AG10803 (cell line): ENCODE measurements at places on chromosomes 13 and 19.

DNA sequence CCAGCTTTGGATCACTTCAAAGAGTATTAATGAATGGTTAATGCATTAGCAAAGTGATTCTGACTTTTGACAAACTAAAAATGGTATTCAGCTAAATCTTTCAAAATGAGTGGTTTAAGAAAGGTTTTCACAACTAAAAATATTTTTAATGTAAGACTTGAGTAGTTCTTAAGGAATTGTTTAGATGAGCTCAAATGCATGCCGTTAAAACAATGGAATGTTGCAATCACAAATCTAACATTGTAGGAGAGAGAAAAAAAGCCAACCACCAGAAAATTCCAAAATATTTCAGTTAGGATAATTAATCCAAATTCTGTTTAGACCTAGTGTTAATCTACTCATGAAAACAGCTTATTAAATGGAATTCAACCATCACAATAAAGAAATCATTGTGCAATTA lies 1044.8 kb upstream of the SLC10A2 start:
- no peak for DNase-seq

- peak; percentile 42 for DNase-seq
Measured at GRCh38 chr13:38385153-38385891, 35.7 kb downstream of the UFM1 start.

DNA sequence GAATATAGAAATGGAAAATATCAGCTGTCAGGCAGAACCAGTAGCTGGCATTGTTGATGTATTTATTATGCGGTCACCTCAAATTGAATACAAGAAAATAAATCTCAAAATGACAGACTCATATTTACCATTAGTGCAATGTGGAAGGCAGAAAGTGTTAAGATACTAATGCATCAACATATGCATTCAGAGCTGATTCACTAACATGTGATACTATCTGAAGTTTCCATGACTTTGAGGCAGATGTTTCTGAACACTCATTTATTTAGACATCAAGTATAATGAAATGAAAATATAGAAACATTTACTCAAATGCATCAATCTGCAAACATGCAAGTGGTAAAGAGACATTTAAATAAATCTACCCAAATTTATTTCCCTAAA lies 474.2 kb upstream of the SLC10A2 start:
- no peak for DNase-seq

GRCh38 chr19:52190487-52191293 lies 838 bp downstream of the PPP2R1A start:
- peak; percentile 46 for DNase-seq

- no peak for DNase-seq
Measured at GRCh38 chr19:10392120-10392519, 11.2 kb downstream of the CDC37 start.
